ENCODE measurements at places on chromosomes 12 and 14. TPM values are rescaled to one million over a fixed set of nuclear protein-coding genes. Genes with fewer than 3 reads are reported as not detected.

GRCh38 chr14:77151918-77152588 is 10.5 kb upstream of the ZDHHC22 start:
- peak; percentile 79 for ATAC-seq

DNA sequence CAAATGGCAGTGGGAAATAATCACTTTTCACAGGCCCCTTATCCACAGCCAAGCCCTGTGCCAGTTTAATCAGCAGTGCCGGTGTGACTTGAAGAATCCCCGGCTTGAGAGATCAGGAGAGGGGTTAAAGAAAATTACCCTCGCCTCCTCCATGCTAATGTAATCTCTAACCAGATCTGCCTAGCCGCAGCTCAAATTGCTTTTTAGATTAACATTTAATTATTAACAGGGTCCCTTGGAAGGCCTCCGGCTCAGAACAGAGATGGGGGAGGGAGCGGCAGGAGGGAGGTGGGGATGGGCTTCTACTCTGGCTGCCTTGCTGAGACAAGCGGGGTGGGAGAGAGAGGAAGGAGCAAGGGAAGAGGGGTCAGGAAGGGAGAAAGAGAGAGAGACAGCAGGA is 24.0 kb downstream of the FAM222A start:
- ATAC-seq, result peak; percentile 77

DNA sequence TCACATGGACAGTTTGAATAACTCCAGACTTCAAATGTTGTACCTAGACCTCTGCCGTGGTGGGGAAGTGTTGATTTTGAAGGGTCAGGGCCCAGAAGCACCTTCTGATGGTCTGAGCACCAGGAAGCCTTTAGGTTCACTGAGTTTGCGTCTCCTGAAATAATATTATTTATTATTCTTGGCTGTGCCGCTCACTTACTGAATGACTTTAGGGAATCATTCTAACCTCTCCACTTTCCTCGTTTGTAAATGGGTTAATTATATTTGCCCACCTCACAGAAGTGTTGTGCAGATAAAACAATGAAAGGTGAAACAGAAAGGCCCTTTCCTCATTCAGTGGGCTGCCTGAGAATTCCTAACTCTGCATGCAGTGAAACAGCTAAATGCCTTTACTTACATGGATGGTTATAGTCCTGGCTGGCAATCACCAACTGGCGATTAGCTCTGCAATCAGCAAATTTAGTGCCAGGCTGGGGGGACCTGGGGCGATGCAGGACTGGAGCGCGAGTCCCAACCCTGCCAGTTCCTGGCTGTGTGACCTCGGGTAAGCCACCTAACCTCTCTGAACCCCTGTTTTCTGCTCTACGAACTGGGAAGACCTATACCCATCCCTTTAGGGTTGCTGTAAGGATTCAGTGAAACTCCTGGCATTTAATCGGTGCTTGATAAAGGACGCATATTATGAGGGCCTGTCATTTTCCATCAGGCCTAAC is 57.5 kb downstream of the MAP1LC3B2 start:
- no peak for ATAC-seq

GRCh38 chr14:101808020-101808641 is 46.6 kb downstream of the PPP2R5C start:
- ATAC-seq, result peak; percentile 6

GRCh38 chr14:39138440-39138839 is 24.3 kb downstream of the GEMIN2 start:
- ATAC-seq, result no peak

Gene PTPRR
- total RNA-seq, result 3.6 TPM
